ENCODE measurements at places on chromosomes 1 and 21.

DNA sequence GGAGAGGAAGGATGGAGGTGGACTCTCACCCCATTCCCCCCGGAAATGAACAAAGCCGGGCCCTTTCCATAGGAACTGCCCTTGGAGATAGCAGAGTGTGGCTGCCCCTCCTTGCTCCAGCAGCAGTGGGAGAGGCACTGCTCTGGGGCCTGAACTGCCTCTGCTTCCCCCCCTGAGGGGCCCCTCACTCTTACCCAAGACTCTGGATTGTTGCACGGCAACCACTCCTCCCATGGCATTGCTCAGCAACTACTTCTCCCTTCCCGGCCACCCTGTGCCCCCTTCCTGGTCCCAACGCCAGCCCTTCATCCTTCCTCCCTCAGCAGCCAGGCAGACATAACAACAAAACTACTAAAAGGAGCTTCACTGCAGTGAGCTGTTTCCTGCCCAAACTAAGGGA lies 3.0 kb upstream of the ACKR1 start:
- no peak for DNase-seq

DNA sequence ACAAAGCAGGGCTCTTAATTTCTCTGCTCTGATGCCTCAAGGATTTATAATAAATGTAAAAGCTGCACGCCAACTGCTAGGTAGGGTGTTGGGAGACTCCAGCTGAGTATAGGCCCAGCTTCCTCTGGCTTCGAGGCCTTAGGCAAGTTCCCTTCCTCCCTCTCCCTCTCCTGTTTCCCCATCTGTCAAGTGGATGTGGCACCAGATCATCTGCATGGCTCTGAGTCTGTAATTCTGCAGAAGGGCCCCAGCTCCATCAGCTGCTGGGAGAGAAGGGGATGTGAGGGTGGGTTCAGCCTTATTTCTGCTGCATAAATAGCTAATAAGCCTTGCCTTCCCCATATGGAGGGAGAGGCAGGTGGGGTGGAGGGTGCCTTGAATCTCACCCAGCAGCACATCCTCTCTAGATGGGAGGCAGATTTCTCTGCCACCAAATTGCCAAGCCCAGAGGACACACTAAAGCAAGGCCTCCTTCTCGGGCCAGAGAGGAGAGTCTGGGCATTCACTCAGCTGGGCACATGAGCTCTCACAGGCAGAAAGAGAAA lies 3.8 kb downstream of the TRIM62 start:
- DNase-seq: no peak

DNA sequence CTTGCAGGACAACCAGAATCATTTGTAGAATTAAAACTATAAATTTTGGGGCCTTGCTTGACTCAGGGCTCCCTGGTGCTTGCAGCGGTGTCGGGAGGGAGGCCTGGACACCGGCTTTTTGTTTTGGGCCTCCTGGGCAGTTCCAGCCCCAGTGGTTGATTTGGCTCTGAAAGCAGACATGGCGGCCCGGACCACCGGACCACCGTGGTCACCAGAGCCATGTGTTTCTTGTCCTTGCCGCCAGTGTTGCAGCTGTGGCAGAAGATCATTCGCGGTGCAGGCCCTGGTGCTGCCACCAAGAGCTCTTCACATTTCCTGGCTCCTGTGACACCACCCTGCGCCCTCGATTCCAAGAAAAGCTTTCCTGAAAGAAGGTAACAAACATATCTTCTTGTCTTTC lies 484.8 kb downstream of the BRINP3 start:
- no peak for DNase-seq

- no peak for DNase-seq
Observed at GRCh38 chr21:32878661-32879060, 107.1 kb upstream of the PAXBP1 start.

DNA sequence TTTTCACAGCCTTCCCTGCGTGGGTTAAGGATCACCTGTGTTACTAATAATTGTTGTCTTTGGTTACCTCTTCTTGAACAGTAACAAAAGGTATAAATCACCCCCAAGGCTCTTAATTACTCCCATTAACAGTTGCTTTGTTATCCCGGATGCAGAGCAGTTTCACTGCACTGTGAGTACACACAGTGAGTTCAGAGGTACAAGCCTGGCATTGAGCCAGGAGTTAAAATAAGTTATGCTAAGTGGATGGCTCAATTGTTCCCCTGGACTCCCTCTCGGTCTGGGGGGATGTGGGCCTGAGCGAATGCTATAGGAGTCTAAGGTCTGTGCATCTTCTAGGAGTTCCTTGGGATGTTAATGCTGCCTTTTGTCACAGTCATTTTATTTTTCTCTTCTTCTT lies 258.3 kb downstream of the ATG4C start:
- no peak for DNase-seq

DNA sequence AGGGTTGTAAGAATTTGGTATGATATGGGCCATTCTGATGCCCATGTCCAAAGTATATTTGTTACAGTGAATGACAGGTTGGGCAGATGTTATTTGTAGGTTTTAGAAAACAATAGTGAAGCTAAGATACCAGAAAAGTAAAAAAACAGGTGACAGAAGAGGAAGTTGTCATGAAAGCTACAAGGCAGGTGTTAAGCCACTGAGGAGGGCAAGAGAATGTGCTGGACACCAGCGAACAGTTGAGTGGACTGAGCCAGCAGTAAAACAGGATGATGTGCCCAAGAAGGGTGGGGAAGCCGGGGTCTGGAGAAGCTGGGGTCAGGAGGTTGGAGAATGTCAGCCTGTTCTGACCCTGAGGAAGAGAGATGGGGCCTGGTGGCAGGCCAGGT lies 83.3 kb downstream of the DTL start:
- no peak for DNase-seq

DNA sequence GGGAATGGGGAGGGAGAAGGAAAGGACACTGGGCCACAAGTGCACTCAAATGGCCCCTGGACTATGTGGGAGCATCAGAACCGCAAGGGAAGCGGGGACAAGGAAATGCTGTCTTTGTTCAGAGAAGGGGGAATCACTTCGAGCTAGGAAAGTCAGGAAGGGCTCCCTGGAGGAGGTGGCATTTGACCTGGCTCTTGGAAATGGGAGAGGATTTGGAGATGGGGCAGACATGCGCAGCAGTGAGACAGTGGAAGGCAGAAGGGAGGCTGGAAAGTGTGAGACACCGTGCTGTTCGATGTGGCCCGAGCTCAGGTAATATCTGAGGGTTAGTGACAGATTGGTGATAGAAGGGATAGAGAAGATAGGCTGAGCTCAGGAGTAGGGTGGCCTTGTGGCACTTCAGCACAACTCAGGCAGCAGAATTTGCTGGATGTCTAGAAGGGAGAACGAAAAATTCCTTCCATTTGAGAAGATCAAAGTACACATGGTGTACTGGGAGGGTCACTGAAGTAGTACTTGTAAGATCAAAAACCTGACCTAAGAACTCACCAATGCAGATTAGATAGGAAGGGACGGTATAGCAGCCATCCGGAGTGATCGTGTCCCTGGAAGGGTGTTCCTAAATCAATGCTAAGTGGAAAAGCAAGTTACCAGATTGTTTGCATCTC lies 25.4 kb downstream of the SLC1A7 start:
- DNase-seq: no peak

DNA sequence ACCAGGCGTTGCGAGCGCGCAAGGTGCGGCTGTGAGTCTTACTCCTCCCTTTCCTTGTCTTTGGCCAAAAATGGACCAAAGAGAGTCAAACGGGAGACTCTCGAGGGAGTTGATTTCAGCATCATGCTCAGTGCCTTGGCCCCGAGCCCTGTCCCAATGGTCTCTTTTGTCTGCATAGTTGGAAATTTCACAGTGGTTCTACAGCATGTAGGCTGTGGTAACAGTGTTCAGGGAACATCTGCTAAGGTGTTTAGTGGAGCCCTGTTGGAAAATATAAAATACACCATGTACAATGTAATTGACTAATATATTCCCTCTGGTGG lies 2.7 kb downstream of the CACNA1E start:
- DNase-seq: no peak

GRCh38 chr1:178407215-178407614 lies 89.5 kb downstream of the CLEC20A start:
- DNase-seq: no peak

DNA sequence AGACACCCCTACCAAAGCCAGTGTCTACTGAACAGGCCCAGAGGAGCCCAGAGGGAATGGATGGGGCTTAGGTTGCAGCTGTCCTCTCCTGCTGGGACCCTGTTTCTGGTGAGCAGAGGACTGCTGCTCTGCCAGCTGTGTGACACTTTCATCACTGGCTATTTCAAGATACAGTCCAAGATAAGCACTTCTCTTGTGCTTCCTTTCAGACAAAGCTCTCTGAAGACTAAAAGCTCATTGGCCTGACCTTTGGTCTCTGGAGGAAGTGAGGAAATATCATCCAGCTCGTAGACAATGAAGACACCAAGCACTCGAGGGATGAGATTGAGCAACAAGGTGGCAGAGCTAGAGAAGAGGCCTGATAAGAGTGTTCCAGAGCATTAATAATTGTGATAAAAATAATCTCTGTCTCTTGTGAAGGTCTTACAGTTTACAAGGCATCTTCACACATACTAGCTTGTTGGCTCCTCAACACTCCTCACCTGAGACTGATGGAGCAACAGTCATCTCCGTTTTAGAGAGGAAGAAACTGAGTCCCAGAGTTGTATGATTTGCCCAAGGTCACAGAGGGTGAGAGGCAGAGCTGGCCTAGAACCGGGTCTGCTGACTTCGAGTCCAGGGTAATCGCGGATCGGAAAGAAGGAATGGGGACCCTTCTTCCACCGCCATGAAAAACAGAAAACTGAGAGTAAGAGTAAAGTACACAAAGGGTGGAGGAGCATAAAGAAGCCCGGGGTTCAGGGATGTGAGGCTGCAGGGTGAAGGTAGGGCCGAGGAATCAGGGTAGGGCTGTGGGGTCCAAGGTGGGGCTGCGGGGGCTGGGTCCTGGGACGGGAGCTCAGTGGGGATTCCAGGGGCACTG lies 666 bp downstream of the PAFAH2 start:
- peak; percentile 84 for DNase-seq

DNA sequence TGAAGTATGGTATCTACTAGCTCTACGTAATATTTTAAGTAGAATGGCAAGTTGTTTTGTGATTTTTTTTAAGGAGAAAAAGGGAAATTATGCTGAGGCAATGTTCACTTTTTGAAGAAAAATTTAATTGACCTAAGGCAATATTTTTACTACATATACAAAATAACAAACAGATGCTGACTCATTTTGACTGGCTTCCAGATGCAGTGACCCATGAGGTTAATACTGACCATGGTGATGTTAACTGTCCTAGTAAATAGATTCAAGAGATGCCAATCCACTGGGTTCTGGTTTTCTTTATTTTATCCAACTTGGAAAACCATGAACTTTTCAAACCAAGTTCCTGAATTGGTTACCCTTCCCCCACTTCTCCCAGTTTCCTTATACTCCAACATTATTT lies 154.9 kb downstream of the CRB1 start:
- peak; percentile 87 for DNase-seq

DNA sequence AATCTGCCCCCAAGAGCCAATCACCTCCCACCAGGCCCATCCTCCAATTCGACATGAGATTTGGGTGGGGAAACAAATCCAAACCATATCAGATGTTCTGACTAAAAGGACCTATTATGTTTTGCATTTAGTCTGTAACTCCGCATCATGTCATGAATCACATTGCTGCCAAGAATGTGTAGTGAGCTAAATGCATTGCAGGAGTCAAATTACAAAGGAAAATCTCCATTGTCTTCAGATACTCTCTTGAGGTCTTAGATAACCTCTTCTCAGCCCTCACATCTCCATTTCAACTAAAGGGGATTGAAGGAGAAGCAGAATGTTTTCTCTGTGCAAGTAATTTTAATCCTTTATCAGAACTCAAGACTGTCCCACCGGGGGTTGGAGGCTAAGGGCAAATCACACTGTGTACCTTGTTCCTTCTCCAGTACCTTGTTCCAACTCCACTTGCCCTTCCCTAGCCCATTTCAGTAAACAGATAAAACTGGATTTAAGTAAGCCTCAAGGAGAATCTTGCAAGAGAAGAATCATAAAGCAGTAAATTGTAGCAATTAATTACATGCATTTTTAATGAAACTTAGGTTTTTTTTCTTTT lies 34.1 kb downstream of the EXTL2 start:
- peak; percentile 61 for DNase-seq

GRCh38 chr21:45443595-45444181 lies 38.7 kb downstream of the COL18A1 start:
- no peak for DNase-seq
